Putamen (tissue), 1 donor: ENCODE measurements at places on chromosomes 2 and 18.

DNA sequence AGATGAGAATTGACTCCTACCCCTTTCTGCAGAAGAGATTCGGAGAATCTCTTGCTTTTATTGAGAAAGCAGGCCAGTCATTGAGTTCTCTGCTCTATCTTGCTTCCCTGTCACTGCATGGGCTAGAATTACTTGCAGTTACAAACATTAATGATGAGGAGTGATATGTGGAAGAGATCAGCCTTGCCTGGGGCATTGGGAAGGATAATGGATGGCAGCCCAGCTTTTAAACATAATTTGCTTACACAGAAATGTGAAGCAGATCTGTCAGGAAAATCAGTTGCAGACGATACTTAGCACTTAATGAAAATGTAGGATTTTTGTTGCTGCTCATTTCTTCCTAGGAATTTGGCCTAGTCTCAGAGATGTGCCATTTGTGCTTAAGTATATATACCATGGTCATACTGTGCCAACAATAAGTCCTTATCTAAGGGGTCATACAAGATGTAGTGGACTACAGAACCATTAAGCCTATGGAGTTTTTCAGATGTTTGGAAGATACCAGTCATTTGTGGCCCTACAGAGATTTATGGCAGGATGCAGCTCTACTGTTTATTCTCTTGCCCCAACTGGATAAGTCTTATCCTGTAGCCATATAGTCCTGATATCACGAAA, 92.7 kb downstream of the XRCC5 start:
- DNase-seq, result no peak

- no peak for DNase-seq
Measured at GRCh38 chr2:225019105-225019504, 23.2 kb downstream of the DOCK10 start.

DNA sequence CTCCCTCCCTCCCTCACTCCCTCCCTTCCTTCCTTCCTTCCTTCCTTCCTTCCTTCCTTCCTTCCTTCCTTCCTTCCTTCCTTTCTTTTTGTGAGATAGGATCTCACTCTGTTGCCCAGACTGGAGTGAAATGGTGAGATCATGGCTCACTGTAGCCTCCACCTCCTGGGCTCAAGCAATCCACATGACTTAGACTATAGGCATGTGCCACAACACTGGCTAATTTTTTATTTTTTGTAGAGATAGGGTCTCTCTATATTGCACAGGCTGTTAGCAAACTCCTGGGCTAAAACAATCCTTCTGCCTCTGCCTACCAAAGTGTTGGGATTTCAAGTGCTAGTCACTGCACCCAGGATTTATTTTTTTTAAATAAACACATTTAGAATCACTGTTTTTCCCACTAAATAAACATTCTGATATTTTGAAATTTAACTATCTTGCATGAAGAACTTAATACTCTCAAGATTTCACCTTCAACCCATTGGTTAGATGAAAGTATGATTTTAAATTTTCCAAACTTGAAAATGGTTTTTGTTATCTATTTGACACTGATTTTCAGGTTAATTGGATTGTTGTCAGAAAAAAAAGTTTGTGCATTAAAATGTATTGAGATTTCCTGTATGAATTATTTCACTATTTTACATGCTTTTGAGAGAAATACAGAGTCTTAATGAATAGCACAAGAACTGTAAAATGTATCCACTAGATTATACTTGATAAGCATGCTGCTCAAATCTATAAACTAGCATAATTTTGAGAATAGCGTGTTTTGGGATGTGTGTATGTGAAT, 745.1 kb downstream of the TSN start:
- no peak for DNase-seq

GRCh38 chr2:8096484-8096883, 585.4 kb upstream of the ID2 start:
- no peak for DNase-seq

DNA sequence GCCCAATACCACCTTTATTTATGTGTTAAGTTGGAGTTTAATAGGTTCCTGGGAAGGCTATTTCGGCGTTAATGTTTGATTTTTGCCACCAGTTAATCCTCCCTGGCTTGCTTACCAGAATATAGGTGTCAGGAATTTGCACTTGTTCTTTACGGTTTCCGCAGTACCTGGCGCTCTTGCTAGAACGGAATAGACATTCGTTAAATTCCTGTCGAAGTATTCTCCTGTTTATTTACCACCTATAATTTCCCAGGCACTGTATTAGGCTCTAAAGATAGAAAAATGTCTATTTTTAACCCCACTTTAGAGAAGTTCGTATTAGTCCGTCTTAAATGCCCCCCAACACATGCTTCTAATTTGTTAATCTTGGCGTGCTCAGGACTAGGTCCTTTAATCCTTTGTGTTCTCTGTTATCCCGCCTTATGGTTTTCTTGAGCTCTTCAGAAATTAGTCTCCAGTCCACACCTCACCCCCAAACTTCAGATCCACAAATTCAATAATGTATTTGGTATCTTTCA, 575 bp downstream of the CCDC150 start:
- no peak for DNase-seq

DNA sequence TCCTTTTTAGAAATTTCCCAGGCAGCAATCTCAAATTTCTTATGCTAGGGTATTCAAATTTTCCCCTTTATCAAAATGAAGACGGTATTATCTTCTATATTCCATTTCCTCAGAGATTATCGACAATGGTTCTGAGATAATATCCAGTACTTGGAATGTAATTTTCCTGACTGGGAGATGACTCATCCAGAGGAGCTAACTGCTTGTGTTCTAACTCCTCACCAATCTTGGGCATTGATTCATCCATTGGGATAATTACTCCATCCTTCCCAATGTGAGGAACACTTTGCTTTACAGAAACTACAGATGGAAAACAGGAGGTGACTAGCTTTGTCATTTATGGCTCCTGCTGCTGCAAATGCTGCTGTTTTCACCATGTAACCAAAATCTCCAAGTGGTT, 239.4 kb upstream of the LYPD1 start:
- no peak for DNase-seq

DNA sequence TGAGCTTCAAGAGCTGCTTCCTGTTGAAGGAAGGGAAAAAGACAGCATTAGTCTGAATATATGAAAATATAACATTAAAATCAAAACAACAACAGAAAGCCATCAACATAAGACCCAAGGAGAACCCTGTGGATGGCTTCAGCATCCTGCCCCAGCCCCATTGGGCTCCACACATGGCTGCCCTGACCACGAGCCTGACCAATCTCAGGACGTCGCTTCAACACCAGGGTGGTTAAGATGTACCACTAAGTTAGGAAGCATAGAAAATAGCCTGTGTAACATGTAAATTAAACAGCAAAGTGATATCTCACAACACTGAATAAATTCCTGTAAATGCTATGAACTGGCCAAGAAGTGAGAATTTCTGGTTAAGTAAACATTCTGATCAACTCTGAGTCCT, 77.2 kb upstream of the CD226 start:
- DNase-seq, result no peak
